ENCODE measurements at places on chromosomes 3 and 15.

- DNase-seq, result no peak
These were observed 105.0 kb upstream of the CTNNB1 start for GRCh38 chr3:41094351-41094750.

GRCh38 chr3:64351713-64352638 lies 126.7 kb upstream of the PRICKLE2 start:
- no peak for DNase-seq

DNA sequence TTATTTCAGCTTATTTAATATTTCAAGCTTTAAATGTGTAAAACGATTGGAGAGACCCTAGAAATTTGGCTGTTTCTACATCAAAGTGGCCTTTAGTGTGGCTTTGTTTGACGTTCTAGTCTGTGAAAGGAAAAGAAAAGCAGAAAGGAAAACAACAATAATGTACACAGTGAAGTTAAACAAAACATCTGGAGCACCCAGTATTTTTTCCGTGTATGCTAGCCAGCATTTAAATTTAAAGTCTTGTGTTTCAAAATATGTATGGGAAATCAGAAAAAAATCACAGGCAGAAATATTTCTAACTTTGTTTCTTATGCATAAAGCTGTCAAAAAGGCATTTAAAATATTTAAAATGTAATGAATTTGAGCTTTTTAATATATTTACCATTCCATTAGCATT lies 218.1 kb downstream of the NAALADL2 start:
- DNase-seq, result no peak

GRCh38 chr3:159620873-159621272 lies 367.8 kb upstream of the IL12A start:
- no peak for DNase-seq

- no peak for DNase-seq
These were observed 20.9 kb downstream of the IL12A start for GRCh38 chr3:160009525-160009924.

GRCh38 chr15:69161079-69161877 lies 843 bp downstream of the GLCE start:
- peak; percentile 11 for DNase-seq

DNA sequence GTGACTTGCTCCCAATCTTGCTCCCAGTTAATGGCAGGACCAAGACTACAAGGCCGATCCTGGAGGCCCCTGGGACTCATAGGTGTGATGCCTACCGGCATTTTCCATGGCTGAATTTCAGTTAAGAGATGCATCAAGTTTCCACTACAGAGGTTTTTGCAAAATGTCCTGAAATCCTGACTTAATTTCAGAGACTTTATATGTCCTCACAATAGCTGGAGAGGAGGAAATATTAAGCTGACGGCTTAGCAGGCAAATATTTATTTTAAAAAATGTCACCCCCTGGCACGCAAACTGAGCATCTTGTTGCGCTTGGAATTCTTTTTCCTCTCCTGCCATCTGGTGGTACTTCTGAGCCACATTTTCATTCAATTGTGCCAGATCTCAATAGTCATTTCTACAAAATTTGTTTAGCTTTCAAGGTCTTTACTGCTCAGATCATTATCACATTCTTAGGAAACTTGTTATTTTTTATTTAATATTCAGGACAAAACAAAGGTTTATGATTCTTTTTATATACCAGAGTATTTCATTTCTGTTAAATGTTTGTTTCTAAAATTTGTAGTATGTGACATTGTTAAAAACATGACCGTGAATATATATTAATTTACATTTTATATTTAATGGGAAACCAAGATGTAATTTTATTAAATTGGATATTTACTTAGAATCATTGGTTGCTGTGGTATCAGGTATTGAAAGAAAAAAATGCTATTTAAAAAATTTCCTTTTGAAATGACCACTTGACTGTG lies 189.2 kb upstream of the THRB start:
- peak; percentile 8 for DNase-seq

DNA sequence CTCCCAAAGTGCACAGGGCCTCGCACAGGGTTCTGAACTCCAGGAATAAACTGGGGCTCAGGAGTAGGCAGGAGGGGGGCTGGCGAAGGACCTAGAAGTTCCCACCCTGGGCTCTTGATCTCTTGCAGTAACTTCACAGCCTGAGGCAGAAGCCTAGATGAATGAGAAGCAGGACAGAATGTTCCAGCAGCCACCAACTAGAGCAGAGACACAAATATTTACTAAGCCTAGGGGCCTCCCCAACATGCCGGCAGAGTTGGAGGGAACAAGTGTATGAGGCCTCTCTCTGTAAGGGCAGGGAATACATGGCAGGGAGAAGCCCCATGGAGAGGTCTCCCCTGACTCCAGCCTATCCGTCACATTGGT lies 25.3 kb upstream of the C15orf39 start:
- no peak for DNase-seq

DNA sequence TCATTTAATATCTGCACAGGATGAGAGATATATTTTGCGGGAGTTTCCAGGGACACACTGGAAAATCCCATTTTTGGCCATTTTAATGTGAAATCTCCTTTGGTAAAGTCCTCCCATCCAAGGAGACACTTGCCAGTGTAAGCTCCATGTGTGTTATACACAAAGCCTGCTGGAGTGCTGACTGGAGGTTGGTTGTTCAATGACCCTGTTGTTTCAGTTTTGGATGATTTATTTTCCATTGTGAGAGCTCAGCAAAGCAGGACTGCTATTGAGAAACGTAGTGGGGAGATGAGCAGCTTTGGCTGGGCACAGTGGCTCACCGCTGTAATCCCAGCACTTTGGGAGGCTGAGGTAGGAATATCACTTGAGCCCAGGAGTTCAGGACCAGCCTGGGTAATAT lies 127.7 kb downstream of the NUP210 start:
- DNase-seq, result no peak

DNA sequence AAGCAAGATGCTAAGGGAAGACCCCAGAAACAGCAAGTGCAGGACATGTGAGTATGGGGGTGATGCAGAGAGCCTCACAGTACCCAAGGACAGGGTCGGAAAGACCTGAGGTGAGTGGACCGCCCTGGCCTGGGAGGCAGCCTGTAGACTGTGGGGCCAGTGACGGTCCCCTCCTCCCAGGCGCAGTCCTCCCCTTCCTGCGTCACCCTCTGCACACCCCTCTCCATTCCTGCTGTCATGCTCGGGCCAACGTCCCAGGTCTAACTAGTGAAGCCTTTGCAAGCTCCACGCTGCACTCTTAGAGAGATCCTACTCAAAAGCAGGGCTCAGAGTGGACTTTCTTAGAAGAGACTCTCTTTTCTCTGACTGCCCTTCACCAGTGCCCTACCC lies 41.6 kb downstream of the TM2D3 start:
- DNase-seq, result no peak

- no peak for DNase-seq
These were observed 53.5 kb downstream of the TBC1D2B start for GRCh38 chr15:78023865-78024518.

GRCh38 chr3:117695871-117696645 lies 986.5 kb downstream of the TUSC7 start:
- no peak for DNase-seq

DNA sequence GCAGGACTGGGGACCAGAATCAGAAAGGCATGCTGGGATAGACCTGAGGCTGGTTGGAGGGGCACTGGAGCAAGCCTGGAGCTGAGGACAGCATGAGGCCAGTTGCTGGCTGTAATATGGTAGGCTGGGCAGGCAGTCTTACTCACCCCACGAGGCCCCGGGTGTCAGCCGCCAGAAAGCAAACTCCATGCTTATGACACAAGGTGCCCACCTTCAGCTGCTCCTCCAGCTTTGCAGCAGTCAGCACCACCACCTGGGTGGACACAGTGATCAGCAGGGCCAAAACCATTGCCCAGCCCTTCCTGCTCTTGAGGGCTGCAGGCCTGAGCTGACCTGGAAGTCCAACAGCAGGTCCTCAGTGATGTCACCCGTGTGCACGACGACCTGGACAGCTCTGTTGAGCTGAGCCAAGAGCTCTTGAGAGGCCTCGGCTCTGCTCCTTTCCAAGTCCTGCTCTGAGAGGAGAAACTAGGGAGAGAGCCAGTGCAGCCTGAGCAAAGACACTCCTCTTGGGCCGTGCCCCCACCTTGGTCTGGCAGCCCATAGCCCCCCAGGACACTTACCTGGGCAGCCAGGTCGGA lies 747 bp downstream of the UBA7 start:
- DNase-seq, result no peak

DNA sequence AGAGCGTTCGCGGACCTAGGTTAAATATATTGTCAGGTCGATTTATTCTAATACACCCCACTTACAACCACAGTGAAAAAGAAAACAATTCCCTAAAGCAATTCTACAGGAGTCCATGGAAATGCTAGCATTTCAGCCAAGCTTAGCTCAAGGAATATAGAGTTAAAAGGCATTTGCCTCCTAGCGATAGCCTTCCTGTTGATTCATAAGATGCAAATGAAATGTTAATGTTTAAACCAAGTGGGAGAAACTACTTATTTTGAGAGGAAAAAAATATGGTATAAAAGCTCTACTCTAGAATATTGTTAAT lies 1.7 kb upstream of the ALCAM start:
- no peak for DNase-seq

- DNase-seq, result no peak
These were observed 112.0 kb downstream of the WNT7A start for GRCh38 chr3:13767896-13768295.

- no peak for DNase-seq
These were observed 64.4 kb downstream of the SLMAP start for GRCh38 chr3:57820479-57820878.

GRCh38 chr3:145807990-145808389 lies 353.0 kb downstream of the PLOD2 start:
- DNase-seq, result no peak

GRCh38 chr3:118850687-118851086 lies 184.0 kb downstream of the IGSF11 start:
- no peak for DNase-seq

- no peak for DNase-seq
These were observed 65.6 kb downstream of the SLCO3A1 start for GRCh38 chr15:91919014-91919534.

- DNase-seq, result no peak
These were observed 54.9 kb upstream of the TBC1D21 start for GRCh38 chr15:73818308-73818985.

DNA sequence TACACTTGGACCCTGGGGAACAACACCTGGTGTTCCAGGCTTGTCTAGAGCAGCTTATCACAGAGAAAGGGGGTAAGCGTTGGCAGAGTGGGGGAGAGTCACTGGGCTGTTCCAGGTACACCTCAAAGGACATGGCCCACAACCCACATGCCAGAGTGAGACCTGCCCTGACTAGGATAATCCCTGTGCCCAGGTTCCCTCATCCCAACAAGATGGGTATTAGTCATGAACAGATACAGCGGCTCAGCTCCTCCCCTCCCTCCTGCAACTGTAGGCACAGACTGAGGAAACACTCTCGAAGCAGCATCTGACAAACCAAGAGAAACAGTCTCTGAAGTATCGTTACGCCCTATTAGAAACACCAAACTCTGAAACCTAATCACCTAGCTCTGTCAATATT lies 32.1 kb upstream of the RPS17 start:
- DNase-seq, result no peak

DNA sequence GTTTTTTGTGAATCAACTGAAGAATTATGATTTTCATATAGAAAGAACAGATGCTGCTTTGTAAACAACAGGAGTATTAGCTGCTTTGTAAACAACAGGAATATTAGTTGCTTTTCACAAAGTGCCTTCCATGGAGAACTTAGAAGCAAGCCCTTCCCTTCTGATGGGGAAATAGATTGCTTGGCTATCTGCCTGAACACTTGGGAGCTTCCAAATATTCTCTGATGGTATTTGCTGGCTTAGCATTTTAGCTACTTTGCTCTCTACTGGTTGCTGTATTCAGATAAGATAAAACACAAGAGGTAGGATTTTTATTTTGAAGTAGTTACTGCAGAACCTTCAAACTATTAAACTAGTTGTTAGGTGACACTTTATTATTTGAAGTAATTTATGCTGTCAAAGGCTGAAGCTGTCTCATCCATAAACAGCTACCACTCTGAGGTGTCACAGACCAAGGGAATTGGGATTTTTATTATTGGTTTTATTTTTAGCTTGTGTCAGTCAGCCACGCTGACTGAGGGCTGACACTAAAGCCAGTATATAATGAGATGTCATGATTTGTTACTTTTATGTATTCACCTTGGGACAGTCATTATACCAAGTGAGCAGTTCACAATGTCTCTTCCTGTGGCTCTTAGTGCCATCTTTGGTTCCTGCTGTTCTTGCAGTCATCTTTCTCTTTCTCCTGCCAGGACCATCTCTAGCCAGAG lies 50.0 kb downstream of the ZIC1 start:
- DNase-seq, result no peak

Data from Jurkat, Clone E6-1 (cell line).